ENCODE measurements at places on chromosomes 2 and 18. TPM values are rescaled to one million over a fixed set of nuclear protein-coding genes. Genes with fewer than 3 reads are reported as not detected.

GRCh38 chr2:168796583-168797285, 5.7 kb upstream of the NOSTRIN start:
- no peak for DNase-seq
- no peak overlapping the region for H3K4me3 ChIP-seq
- no peaks in the 10 kb centered on the region for H3K36me3 ChIP-seq
- no peak overlapping the region for H3K27ac ChIP-seq
- H3K4me1 ChIP-seq = no peaks in the 10 kb centered on the region

GRCh38 chr18:9062418-9062751, 40.1 kb upstream of the NDUFV2 start:
- H3K4me1 ChIP-seq = no peaks in the 10 kb centered on the region
- H3K27ac ChIP-seq = no peak overlapping the region
- H3K36me3 ChIP-seq = no peaks in the 10 kb centered on the region
- no peak for DNase-seq

DNA sequence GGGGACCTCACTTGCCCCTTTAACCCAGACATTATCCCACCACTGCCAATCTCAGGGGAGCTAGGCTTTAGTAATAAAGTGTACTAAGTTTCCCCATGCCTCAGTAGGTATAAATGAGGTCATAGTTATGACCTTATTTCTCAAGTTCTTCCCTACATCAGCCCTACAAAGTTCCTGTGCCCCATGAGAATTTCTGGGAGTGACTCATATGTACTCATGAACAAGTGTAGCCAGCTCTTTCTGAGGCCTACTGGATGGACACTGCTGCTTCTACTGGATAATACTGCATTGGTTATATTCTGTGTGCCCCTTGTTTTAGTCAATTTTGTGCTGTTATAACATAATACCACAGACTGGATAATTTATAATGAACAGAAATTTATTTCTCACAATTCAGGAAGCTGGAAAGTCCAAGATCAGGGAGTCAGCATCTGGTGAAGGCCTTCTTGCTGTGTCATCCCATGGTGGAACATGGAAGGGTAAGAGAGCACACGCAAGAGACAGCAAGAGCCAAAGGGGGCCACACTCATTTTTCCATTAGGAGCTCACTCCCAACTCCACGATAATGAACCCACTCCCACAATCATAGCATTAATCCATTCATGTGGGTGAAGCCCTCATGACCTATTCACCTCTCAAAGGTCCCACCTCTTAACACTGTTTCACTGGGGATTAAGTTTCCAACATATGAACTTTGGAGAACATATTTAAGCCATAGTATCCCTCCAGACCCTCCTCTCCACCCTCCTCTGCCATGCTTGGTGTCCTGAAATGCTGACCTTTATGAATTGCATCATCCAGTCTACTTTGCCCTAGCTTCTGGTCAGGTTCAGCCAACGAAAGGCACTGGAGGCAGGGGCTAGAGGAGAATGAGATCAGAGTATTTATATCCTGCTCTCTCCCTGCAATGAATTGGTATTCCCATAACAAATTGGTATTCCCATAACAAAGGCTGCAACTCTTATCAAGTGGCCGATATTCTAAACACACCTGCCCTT, 25.4 kb upstream of the ST3GAL5 start:
- no peaks in the 10 kb centered on the region for H3K36me3 ChIP-seq
- H3K27ac ChIP-seq = no peak overlapping the region
- no peaks in the 10 kb centered on the region for H3K4me1 ChIP-seq
- no peak for DNase-seq
- no peak overlapping the region for H3K4me3 ChIP-seq

DNA sequence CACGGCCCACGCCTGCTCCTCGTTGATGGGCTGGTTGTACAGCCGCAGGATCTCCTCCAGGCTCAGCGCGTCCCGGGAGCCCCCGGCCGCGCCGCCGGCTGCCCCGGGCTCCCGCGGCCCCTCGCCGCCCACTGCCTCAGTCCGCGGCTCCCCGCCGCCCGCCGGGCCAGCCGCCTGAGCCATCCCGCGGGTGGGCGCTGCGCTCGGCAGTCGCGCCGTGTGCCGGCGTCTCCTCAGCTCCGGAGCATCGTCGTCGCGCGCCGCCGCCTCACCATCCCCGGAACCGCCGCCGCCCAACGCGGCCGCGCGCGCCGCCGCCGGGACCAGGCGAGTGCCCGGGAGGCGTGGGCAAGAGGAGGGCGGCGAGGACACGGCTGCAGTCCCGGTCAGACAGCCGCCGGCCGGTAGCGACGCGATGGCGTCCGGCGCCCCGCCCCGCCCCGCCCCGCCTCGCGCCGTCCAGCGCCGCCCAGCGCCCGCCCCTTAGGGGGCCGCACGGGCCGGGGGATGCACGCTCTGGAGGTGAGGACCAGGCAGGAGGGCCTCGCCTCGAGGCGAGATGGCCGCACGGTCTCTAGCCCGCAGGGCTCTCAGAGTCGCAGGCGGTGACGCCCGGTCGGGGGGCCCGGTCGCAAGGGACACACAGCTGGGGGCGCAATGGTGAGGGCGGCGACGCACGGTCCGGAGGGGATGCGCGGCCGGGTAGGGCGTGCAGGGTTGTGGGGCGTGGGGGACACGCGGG, at the start of gene SPIRE1:
SPIRE1 (minus strand) TSS at position 424 of the 742 bp plus-strand sequence; CDS start at position 183, 241 bp downstream.
- no peak for DNase-seq
- H3K4me1 ChIP-seq = peaks cover 2% of the 10 kb centered on the region
- no peaks in the 10 kb centered on the region for H3K36me3 ChIP-seq

GRCh38 chr2:37104178-37104577, 19.9 kb downstream of the GPATCH11 start:
- peaks cover 5% of the 10 kb centered on the region for H3K36me3 ChIP-seq
- no peak overlapping the region for H3K27ac ChIP-seq
- DNase-seq = no peak
- H3K27me3 ChIP-seq = no peaks in the 10 kb centered on the region
- H3K4me1 ChIP-seq = no peaks in the 10 kb centered on the region

The BMP10 gene
- not detected for total RNA-seq

The CPLX4 gene
- total RNA-seq = not detected
